ENCODE measurements at places on chromosomes 11 and 22. TPM values are rescaled to one million over a fixed set of nuclear protein-coding genes. Genes with fewer than 3 reads are reported as not detected.

- no peak for DNase-seq
Observed at GRCh38 chr11:1199751-1200610, 22.9 kb upstream of the MUC5B start.

- DNase-seq = no peak
Observed at GRCh38 chr22:19196841-19197612, 18.5 kb upstream of the SLC25A1 start.

DNA sequence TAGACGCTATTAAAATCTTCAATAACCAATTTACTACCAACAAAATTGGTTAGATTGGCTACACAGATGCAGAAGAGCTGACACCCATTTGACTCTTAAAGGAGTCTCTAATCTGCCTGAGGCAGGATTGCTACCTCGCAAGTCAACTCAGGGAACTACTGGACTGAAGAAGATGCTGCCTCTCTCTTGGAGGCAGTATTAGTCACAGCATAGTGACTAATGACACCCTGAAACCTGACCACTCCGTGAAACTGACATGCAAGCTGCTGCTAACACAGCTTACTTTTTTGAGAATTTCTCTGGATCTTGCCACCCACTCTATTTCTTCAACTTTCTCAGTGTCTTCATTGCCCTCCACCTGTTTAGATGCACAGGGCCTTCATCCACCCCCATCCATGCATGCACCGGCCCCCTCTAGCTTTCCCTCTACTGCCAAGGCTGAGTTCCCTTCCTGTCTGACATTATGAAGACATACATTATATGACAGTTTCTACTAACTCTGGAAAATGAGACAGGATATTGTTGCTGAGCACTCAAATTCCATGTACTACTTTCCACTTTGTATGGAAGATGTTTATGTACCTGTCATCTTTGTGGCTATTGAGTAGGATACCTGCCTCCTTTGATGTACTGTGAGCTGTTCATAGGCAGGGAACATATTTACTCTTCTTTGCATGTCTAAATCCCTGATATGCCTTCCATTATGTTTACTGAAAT lies 183.2 kb downstream of the MSANTD4 start:
- no peak for DNase-seq

DNA sequence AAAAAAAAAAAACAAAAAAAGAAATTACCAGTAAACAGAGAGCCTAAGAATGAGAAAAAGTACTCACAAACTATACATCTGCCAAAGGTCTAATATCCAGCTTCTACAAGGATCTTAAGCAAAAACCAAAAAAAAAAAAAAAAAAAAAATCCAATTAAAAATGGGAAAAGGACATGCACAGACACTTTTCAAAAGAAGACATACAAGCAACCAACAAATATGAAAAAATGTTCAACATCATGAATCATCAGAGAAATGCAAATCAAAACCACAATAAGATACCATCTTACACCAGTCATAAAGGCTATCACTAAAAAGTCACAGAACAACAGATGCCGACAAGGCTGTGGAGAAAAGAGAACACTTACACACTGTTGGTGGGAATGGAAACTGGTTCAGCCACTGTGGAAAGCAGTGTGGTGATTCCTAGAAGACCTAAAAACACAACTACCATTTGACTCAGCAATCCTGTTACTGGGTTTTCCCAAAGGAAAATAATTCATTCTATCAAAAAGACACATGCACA lies 18.3 kb downstream of the MS4A6A start:
- DNase-seq = no peak

- DNase-seq = peak; percentile 78
Observed at GRCh38 chr11:128302425-128303186, 284.8 kb downstream of the ETS1 start.

The POU2AF2 gene
- polyA plus RNA-seq = not detected

The POU2AF3 gene
- polyA plus RNA-seq = 0.77 TPM

The OR5T2 gene
- polyA plus RNA-seq = not detected

The CST6 gene
- not detected for polyA plus RNA-seq
